ENCODE measurements at places on chromosomes 4 and X.

DNA sequence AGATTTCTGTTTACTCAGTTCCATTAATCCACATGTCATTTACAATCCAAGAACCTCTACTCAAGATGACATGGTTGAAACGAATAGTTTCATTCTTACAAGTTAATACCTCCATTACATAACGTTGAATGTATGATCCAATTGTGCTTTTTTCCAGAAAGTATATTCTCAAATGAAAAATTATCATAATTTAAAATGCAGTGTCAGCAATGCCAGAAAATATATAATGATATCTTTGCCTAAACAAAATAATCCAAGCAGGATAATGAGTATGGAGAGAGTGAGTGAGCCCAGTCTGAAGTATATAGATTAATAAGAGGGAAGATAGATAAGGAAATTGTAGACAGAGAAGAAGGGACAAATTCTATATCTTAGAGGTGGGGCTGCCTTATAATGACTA, 505.0 kb downstream of the CENPC start:
- DNase-seq: no peak

- no peak for DNase-seq
Observed at GRCh38 chr4:157837071-157837703, 335.6 kb downstream of the GASK1B start.

GRCh38 chrX:38038501-38038900, 32.1 kb downstream of the SYTL5 start:
- no peak for DNase-seq

- DNase-seq: no peak
Observed at GRCh38 chrX:17547658-17548057, 172.7 kb downstream of the NHS start.

DNA sequence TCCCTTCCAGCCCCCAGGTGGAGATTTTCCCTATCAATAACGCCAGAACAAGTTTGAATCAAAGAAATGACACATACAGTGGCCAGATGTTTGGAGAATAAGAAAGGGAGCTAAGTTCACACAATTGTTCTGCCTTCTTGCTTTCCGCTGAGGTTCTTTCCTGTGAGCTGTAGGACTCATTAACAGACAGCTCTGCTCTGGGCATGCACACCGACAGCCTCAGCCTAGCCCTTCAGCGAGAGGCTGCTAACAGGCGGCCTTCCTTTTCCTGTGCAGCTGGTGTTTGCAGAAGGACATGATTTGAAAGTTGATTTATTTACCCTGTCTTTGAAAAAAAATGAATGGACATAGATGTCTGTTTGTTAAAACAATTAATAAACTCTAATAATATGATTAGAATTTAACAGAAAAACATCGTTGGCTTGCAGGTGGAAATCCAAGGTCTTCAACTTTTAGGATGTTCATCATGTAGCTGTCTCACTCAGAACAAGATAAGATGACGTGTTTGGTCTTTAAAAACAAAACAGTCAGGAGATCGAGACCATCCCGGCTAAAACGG, 183.3 kb downstream of the KDR start:
- DNase-seq: no peak

DNA sequence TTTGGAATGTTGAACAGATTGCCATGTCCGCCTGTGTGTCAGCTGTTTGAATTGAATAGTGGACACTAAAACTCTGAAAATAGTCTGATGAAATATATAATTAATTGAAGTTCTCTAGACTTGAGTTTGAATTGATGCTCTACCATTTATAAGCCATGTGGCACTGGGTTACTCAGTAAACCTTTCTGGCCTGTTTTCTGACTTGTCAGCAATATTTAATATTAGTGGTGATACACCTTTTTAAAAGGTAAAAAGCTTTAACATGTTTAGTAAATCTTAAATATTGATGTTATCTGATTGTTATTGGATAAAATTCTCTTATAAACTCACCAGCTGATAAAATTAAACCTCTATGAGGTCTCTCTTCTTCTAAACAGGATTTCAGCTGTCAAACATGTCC, 695.4 kb upstream of the HS3ST1 start:
- DNase-seq: no peak

GRCh38 chrX:17174671-17175070, 200.3 kb upstream of the NHS start:
- DNase-seq: no peak

DNA sequence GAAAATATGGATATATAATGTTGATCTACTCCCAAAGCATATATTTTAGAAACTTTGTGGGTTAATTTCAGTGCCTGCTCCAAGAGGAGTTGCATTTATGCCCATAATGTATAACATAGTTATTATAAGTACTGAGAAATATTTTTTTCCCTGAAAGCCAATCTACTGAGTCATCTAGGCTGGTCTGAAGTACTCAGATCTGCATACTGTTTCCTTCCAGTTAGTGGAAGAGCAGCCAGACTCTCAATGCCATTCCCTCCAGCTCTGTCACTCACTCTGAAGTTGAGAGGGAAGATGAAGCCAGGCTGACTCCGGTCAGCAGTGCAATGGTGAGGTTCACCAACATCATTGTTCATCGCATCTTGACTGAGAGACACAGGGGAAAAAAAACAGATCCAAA, 505.1 kb downstream of the PPARGC1A start:
- DNase-seq: no peak

DNA sequence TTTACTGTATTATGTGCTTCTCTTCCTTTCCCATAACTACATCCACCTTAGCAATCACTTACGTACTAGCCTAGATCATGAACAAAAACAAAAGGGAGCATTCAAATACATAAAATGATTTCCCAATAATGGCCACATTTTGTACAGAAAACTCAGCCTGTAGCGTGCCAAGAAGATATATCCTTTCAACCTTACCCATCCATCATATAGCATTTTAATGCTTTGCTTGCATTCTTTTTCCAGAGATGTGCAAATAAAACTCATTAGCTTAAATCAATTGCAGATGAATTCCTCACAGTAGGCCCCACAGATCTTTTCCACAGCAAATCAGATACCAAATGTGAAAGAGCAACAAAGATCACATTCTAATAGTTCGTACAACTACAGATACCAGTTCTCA, 20.8 kb downstream of the GRSF1 start:
- no peak for DNase-seq
